SK-N-DZ (cell line): ENCODE measurements at places on chromosomes 2 and 18.

DNA sequence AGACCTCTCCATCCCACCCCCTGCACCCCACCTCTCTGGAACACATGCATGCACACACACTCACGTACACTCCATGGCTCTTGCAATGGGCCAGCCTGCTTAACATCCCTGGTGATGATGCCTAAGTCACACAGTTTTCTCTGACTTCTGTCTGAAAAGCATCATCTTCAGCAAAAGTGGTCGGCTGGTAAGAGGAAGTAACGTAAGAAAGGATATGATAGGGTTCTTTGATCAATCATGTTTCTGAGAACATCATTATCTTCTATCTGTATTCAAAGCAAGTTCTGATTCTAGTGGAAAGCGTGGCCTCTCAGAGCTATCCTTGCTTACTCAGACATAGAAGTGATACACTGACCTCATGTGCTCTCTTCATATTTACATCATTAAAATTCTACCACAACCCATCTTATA, 11.4 kb upstream of the NDUFV2 start:
- DNase-seq, result no peak

DNA sequence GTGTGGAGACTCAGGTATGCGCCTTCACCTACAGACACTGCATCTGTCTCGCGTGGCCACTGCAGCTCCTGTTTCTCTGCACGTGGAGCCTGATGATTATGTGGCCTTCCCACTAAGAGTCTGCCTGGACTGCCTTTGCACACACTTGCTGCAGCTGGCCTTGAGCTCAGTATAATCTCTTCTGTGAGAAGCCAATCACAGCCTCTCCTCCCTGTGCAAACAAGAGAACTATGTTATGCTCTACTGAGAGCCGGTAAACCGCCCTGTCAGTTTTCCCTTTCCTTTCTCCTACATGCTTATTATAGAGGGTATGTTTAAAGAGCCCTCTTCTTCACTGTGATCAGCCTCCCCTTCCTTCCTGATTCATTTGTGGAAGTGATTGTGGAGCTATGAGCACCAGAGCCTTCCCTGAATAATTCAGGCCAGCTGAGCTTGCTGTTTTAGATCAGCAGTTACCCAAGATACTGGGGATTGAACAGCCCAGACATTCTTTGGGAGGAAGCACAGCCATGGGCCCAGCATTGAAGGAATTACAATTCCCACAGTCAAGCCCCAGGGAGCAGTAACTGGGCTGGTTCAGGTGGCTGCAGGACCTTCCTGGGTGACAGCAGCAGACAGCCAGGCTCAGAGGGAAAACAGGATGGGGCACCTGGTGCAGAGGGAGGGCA, 3.7 kb upstream of the TGFA start:
- DNase-seq, result no peak

DNA sequence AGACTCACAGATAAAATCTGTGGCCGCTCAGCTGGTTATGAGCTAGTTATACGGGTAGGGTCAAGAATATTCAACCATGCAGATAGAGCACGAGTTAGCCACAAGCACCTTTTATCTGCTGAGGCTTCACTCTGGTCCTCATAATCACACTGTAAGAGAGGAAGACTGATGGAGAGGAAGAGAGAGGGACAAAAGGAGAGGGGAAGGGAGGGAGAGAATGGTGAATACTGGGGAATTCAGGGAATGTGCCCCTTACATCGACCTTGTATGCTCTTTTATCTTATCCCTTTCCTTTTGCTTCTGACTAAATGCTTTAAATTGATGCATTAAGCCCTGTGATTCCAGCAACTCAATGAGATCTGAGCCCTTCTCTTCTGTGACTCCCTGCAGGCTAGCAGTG, 333.1 kb downstream of the DSEL start:
- DNase-seq, result no peak

GRCh38 chr18:79736846-79737245, 57.2 kb downstream of the CTDP1 start:
- DNase-seq, result no peak

- DNase-seq, result no peak
Observed at GRCh38 chr2:239293775-239294430, 106.9 kb downstream of the HDAC4 start.
